Stimulated activated CD8-positive, alpha-beta memory T cell treated with anti-CD3 and anti-CD28 coated beads, Interleukin-4, amount 100 ng/mL, for 24 hours (primary cell): ENCODE measurements at places on chromosomes 3 and 15.

GRCh38 chr3:71926616-71927015 lies 141.7 kb upstream of the PROK2 start:
- no peak for DNase-seq

GRCh38 chr3:38468765-38469164 lies 15.1 kb downstream of the ACVR2B start:
- no peak for DNase-seq

GRCh38 chr3:184031187-184031792 lies at the start of gene HTR3D:
HTR3D (plus strand) TSS chr3:184031742; CDS start chr3:184031742, 0 bp downstream.
- no peak for DNase-seq

DNA sequence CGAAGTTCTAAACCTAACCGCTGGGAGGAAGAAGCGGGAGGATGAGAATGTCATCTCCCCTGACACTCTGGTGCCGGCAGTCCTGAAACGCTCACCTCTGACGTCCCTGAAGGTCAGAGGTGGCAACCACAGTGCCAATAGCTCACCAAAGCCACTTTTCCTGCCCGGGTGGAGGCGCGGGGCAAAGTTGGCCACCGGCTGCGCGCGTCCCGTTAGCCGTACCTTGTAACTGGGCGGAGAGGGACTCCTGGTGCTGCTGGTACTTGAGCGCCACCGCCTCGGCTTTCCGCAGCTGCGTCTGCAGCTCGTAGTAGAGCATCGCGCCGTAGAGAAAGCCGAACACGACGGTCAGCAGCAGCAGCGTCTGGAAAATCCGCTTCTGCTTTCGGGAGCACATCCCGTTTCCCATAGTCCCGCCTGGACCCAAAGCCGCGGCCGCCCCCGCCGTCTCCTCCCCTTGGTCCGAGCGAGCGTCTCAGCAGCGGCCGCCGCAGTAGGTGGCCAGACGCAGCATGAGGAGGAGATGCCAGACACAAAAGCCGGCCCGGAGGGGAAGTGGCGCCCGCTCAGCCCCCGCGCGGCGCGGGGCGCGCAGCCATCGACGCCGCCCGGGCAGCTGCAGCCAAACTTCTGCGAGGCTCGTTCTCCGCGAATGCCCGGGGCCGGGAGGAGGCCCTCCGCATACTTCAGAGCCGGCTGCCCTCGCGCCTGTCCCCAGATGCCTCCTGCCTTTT lies 680 bp downstream of the GOLIM4 start:
- peak; percentile 36 for DNase-seq

DNA sequence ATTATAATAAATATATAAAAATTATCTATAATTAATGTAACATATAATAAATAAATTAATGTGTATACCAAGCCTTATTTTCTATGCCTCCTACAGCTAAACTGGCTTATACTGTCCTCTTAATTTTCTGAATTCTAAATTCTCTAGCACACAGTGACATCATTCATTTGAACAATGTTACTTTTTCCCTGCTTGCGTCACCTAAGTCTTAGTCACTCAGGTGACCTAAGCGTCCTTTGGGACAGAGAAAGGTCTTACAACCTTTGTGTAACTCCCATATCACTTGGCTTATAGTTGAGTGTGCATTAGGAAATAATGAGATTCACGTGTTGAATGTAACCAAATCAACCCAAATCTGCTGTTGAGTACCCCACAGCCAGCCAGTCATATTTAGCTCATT lies 48.5 kb upstream of the KCNMB2 start:
- DNase-seq, result no peak

GRCh38 chr15:64099379-64099778 lies 3.6 kb downstream of the SNX1 start:
- no peak for DNase-seq

- no peak for DNase-seq
These were observed 50.5 kb upstream of the PLCL2 start for GRCh38 chr3:16834214-16834613.

DNA sequence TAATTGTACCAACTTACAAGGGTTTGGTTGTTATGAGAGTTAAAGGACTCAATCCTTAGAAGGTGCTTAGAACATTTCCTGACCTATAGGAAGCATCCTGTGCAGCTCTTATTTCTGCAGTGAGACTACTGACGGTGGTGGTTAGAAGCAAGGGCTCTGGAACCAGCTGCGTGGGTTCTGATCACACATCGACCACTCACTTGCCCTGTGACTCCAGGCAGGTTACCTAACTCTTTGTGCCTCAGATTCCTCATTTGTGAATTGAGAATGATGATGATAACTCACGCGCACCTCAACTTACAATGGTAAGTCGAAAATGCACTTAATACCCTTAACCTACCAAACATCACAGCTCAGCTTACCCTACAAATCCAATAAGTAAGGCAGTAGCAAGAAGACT lies 80.7 kb upstream of the SPATA12 start:
- DNase-seq, result no peak

- no peak for DNase-seq
These were observed 14.9 kb upstream of the HES1 start for GRCh38 chr3:194120789-194121770.

- DNase-seq, result no peak
These were observed 153.6 kb downstream of the TNIK start for GRCh38 chr3:171306631-171307030.

DNA sequence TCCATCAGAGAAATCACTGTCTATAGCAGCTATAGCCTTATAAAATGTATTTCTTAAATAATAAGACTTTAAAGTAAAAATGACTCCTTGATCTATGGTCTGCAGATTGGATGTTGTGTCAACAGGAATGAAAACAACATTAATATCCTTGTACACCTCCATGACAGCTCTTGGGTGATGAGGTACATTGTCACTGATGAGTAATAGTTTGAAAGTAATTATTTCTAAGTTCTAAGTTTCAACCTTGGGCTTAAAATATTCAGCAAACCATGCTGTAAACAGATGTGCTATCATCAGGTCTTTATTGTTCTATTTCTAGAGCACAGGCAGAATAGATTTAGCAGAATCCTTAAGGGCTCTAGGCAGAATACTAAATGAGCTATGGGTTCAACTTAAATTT lies 568.2 kb upstream of the BCHE start:
- DNase-seq, result no peak

DNA sequence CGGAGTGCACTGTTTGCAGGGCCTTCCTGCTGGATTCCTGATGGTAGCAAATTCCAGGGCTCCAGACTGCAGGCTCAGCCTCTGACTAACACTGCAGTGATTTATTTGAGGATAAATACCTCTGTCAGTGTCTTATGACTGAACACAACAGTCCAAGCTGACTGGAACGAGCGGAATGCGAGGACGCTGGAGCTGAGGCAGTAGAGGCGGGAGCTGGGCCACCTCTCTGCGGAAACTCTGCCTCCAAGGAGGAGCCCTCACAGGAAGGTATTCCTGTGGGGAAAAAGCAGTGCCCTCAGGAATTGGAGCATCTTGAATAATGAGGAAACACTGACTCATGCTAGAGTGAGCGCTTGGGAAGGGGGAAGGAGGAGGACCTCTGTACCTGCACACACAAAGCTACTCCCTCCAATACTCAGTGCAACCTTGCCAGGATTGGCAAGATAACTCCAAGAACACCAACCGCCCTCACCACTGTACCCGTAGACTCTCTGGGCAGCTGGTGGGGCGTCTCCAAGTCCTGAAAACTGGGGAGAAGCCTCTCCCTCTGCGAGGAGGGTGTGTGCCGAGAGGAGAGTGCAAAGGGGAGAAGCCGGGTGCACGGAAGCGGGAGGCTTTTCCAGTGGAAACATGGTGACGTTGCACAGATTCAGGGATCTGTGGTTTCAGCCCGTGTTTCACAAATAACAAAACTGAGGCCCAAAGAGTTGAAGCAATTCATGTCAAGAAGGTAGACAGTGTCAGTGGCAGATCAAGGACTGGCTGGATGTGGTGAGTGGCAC lies 43.0 kb downstream of the VGLL4 start:
- no peak for DNase-seq

- no peak for DNase-seq
These were observed 446.8 kb downstream of the IGSF11 start for GRCh38 chr3:118587847-118588246.

- DNase-seq, result no peak
These were observed 1.7 kb upstream of the CD47 start for GRCh38 chr3:108092501-108092900.
